ENCODE measurements at places on chromosomes 12 and 14. TPM values are rescaled to one million over a fixed set of nuclear protein-coding genes. Genes with fewer than 3 reads are reported as not detected.

The CCDC177 gene
- polyA plus RNA-seq, result not detected

The OR11H6 gene
- polyA plus RNA-seq, result not detected

GRCh38 chr14:106083082-106083481, 556.7 kb downstream of the TMEM121 start:
- DNase-seq, result no peak

The RNASE12 gene
- polyA plus RNA-seq, result not detected

The CLEC4C gene
- not detected for polyA plus RNA-seq

DNA sequence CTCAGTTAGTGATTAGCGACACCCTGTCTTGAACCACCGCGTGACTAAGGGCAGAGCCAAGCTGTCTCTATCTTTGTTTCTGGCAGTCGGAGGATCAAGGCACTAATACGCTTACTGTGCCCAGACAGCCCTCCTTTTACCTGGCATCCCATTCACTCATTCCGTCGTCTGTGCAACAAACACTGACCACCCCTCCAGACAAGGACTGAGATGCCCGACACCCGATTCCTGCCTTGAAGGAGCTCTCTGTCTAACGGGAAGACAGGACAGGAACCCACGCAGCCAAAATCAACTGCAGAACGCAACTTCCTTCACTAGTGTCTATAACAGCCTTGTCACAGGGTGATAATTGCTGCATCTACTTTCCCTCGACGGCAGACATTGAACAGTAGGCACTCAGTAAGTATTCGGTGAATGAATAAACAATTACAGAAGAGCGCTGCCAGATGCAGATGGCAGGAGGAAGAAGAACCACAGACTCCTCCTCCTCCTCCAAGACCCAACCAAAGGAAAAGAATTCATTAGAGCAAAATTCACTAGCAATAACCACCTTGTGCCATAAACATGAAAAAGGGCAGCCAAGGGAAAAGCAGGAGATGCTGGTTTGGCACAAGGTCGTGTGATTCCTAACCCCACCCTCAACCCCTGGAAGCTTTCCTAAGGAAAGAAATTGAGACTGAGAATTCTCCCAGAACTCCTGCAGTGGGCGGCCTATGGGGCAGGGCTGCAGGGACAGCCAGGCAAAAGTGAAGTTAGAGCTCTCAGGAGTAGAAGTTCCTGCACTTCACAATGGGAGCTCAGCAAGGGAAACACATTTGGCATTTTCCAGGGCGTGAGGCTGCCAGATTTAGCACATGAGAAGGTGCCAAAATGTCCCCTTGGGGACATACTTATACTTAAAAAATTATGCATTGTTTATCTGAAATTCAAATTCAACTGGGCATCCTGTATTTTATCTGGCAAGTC, 186.6 kb upstream of the DIO3 start:
- DNase-seq, result no peak

The TGM1 gene
- polyA plus RNA-seq, result not detected

GRCh38 chr12:27436768-27437167, 9.8 kb upstream of the SMCO2 start:
- DNase-seq, result no peak

The CPNE6 gene
- not detected for polyA plus RNA-seq

GRCh38 chr14:38718519-38718918, 384.5 kb downstream of the SEC23A start:
- DNase-seq, result no peak

The MYL2 gene
- polyA plus RNA-seq, result not detected

The SLCO1B3 gene
- not detected for polyA plus RNA-seq

- DNase-seq, result no peak
Observed at GRCh38 chr12:65940744-65941143, 116.5 kb downstream of the HMGA2 start.

DNA sequence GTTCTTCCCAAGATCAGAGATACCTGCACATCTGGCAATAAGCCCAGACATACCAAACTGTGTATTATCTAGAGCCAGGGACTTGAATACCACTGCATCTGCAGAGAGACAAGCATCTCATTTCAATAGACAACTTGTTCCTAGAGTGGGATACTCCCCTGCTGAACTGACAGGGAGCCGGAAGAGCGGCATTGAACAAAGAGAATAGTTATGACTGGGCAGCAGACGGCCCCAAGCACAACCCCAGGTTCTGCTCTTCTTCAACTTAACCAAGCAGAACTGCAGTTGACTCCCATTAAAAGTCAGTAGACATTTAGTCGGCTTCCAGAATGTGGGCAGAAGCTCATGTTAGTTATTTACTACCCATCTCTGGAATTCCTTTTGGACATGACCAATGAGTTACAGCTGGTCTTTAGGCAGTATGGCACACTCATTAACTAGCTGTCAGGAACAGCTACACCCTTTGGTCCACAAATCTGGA, 112.9 kb downstream of the HMGA2 start:
- peak; percentile 51 for DNase-seq

- DNase-seq, result no peak
Observed at GRCh38 chr14:102903248-102903888, 19.1 kb upstream of the AMN start.

The WNT1 gene
- polyA plus RNA-seq, result not detected

- peak; percentile 28 for DNase-seq
Observed at GRCh38 chr12:116601933-116602810, 43.0 kb downstream of the MAP1LC3B2 start.

- DNase-seq, result no peak
Observed at GRCh38 chr14:22887990-22888378, 5.0 kb downstream of the REM2 start.

The LIN52 gene
- 8.7 TPM for polyA plus RNA-seq

GRCh38 chr12:77167801-77168200, 102.4 kb upstream of the E2F7 start:
- peak; percentile 54 for DNase-seq

DNA sequence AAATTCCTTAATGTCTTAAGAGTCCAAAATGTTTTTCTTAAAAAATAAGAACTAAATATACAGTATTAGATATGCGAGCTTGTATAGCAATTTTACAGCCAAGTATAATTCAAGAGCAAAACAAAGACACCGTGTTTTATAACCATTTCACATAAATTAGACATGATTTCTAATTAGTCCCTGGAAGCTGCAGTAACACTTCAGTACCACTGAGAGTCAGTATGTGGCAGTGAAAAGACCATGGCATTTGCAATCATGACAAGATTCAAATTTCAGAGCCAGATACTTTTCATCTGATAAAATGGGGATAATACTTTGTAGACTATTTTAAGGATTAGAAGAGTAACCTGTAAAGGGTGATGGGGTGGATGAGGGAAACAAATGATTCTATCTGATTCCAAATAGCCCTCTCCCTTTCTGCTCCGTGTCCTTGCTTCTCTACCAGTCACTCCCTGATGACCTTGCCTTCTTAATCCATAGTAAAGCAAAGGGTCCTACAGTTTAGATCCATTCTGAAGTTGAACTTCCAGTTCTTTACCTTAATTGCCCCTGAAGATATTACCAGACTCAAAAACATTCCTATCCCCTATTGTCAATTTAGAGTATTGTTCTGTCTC, 145.4 kb upstream of the ABCD2 start:
- peak; percentile 78 for DNase-seq

- peak; percentile 77 for DNase-seq
Observed at GRCh38 chr14:20848316-20848954, 42.8 kb upstream of the RNASE3 start.

The UBC gene
- polyA plus RNA-seq, result 1,515 TPM

DNA sequence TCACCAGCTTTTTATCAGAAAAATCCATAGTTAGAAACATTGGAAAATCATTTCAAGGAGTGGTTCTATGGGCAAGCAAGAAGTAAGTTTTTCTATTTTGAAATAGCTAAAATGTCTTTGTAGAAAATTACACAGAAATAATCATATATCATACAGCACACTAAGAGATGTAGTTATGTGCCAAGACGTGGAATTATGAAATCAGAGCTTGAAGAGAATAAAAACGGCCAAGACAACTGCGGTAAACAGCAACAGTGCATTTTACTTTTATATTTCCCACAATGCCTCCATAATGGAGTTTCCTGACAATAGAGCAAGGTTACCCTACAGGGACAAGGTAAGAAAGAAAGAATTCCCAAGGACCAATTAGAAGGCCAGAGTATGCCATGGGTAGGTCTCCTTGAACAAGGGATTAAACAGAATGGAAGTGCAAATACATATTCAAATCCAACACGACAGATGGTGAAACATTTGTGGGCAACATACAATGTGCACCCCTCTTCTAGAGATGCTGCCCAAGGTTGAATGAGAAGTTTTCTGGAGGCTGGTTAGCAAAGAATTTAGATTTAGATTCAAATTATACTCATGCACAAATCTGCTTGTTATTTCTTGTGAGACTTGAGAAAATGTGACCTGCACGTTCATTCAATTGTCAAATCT, 76.1 kb upstream of the BTG1 start:
- DNase-seq, result no peak

The SLC2A14 gene
- not detected for polyA plus RNA-seq

The CCDC198 gene
- polyA plus RNA-seq, result not detected

DNA sequence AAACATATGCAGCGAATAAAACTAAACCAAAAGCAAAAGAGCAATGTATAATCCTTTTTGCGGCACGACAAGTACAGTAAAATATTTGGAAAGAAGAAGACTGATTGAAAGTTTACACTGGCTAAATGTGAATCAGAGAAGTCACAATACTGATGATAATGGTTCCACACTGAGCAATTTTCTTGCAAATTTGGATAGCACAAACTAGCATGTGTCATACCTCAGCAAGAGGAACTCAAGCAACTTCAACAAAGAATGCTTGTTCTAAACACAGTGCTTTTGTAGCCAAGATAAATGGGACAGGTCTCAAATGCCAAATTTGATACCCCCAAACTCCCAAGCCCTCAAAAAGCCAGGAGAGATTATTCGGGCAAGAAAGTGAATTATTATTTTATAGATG, 839.1 kb downstream of the GALC start:
- DNase-seq, result no peak

DNA sequence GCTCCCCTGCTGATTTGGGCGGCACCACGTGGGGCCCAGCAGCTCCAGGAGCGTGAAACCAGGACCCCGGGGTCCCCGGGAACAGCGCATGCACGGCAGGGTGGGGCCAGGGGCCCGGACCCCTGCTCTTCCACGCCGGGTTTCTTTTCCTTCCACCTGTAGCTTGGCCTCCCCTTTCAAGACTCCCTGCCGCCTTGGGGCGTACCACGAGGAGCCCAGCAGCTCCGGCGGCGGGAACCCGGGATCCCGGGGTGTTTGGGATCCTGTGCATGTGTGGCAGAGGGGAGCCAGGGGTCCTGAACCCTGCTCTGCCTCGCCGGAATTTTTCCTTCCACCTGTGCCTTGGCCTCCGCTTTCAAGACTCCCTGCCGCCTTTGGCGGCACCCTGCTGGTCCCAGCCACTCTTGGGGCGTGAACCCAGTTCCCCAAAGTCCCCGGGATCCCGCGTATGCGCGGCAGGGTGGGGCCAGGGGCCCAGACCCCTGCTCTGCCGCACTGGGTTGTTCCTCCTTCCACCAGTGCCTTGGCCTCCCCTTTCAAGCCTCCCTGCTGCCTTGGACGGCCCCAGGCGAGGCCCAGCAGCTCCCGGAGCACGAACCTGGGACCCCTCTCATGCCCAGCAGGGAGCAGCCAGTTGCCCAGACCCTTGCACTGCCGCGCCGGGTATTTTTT, 322.7 kb downstream of the ALG10 start:
- DNase-seq, result no peak

GRCh38 chr14:37403626-37404025, 191.4 kb downstream of the FOXA1 start:
- DNase-seq, result no peak

GRCh38 chr14:61705017-61705416, 9.7 kb downstream of the HIF1A start:
- DNase-seq, result peak; percentile 33

- DNase-seq, result no peak
Observed at GRCh38 chr12:92141591-92142121, 4.0 kb downstream of the BTG1 start.

DNA sequence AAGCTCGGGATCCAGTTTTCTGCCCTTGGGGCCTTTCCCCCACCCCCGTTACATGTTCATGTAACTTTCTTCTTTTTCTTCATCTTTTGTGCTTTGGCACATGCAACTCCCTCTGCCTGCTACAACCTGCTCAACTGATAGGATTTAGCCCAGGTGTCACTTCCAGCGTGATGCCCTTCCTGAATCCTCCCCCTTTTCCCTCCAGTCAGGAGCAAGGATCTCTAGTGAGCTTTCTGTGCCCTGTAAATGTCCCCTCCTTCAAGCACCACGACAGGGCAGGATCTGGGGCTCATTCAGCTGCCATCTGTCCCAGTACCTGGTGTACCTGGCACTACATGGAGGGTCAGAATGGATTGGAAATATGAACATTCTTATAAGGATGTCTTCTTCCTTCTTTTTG, 15.3 kb downstream of the PELI2 start:
- DNase-seq, result no peak
